ENCODE measurements at places on chromosomes 5 and 9.

DNA sequence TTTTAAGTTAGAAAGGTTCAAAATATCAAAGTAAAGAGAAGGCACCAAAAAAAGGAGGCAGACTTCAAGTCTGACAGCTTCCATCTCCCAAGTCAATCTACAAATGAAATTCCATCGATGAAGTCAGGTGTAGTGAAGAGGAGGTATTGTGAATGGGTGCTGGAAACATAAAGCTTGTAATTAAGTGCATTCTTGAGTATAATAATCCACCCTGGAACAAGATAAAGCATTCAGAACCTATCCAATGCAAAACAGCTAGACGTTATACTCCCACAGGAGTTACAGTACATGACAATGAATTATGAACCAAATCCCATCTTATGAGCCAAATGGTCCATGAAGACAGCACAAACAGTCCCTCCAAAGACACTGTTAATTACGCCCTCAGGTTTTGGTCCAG lies 22.3 kb downstream of the BNC2 start:
- DNase-seq = no peak

DNA sequence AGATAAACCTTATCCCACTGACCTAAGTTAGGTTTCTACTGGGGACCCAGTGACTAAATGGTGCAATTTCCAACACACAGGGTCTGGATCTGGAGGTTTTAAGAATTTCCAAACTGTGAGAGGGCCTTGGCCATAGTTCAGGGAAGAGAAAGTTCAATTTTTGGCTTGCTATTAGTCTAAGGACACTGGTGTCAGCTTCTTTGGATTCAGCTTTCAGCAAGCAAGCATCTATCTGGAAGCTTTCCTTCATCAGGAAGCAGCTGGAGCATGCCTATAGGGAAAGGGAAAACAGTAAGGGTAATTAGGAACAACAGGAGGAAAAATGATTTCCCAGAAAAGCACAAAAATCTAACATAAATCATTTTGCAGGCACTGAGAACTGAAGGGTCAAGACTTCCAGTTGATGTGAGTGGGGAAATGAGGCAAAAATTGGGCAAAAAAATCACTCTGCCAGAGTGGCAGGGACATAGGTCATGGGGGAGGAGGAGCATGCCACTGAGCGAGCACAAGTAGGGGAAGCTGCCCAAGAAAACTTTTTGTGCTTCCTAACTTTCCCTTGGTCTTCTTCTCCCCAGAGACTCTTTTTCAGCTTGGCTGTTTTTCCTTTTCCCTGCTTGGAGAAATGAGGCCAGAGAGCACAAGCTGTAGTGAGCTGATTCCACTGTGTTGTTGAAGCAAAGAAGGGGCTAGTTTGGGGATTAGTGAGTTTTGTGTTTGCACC lies 299.6 kb downstream of the FGF10 start:
- DNase-seq = no peak

DNA sequence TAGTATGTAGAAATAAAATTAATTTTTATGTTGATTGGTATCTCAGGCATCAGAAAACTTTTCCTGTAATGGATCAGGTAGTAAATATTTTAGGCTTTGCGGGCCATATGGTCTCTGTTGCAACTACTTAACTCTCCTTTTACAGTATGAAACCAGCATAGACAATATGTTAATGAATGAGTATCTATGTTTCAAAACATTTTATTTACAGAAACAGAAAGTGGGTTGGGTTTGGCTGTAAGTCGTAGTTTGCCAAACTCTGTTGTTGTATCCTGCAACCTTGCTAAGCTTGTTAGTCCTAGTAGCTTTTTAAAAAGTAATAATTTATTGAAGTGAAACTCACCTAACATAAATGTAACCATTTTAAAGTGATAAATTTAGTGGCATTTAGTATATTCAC lies 132.1 kb downstream of the NR3C1 start:
- no peak for DNase-seq

GRCh38 chr5:147398860-147399259 lies 111.0 kb downstream of the DPYSL3 start:
- no peak for DNase-seq

DNA sequence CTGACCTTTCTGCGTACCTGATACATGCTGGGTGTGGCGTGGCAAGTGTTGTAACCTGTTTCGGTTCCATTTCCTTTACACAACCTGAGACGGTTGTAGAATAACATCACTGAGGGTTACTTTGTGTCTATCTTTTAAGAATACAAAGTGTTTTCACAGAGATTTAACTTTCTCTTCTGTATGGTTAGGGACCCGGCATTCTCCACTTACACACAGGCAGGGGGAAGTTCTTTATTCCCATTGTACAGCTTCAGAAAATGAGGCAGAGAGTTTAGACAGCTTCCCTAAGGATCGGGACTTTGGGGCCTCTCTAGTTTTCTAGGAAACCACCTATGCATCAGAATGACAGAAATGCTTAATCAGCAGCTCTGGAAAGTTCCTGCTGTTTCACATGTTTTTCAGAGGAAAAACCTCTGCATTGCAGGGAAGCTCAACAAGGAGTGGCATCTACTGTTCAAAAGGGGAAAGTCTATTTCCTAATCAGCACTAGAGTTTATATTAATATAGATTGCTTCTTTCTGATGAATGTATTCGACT lies 41.3 kb downstream of the CAST start:
- no peak for DNase-seq

DNA sequence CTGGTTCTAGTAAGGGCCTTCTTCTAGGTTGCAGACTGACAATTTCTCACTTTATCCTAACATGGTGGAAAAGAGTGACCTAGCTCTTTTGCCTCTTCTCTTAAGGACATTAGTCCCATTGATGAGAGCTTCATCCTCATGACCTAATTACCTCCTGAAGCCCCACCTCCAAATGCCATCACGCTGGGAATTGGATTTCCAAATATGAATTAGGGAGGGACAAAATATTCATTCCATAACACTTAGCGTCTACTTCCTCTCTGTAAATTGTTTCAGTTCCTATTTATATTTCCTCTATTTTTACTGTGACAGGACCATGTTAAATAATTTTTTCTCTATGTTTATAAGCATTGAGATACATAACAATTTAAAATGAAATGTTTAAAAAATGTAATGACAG lies 408.8 kb downstream of the CDH10 start:
- DNase-seq = no peak

DNA sequence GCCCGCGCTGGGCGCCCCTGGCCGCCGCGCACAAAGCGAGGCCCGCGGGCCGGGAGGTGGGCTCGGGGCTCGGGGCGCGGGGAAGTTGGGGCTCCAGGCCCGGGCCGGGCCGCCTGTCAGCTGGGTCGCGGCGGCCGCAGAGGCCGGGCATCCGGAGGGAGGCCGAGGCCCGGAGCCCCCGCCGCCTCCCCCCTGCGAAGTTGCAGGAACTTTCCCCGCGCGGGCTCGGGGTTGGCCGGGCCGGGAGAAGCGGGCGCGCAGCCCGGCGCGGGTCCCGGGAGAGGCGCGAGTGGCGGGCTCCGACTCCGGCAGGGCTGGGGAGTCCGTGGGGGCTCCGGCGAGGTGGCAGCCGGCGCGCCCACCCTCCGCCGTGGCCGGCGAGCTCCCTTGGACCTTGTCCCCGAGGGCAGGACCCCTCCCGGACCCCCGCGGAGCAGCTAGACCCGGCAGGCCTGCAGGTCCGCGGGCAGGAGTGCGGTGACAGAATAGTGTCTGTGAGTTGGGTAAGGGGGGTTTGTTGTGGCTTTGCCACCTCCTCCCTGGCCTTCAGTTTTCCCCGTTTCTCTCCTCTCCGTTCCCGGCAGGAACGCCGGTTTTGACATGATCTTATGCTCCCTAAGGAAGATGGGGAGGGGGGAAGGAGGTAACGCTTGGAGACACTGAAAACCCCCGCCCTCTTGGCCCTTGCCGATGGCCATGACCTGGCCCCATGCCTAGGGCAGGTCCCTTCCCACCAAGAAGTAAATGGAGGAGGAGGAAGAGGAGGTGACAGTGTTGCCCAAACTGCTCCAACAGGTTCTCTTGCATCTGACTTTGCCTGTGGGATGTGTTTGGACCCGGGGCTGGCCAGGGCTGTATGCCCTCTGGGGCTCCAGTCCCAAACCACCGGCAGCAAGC lies 942 bp downstream of the PHF2 start:
- no peak for DNase-seq

DNA sequence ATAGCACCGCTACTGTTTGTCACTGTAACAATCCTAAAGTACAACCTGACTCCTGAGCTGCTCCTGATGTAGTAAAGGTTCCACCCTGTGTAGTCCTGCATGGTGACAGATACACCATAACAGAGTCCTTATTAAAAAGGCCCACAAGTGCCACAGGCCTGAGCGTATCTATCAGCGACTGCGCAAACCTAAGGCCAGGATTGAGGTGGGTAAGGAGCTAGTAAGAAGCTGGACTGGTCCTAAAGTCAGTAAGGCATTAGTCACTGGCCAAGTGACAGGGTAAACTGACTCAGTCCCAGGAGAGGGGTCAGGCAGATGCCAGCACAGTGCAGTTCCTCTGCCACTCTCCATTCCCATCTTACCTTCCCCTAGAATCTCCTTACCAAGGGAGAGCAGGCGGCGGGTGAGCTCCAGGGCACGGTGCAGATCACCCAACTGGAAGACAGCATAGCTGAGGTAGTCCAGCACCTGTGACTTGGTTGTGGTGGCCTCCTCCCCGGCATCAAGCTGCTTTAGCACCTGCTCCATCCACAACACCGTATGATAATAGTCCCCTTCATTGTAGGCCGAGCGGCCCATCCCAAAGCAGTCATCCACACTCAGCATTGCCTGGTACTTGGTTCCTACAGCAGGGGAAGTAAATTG lies 17.6 kb downstream of the P4HA2 start:
- DNase-seq = no peak

All from foreskin melanocyte (primary cell).